ENCODE measurements at places on chromosomes 5 and 9. TPM values are rescaled to one million over a fixed set of nuclear protein-coding genes. Genes with fewer than 3 reads are reported as not detected.

- peak; percentile 41 for DNase-seq
Measured at GRCh38 chr9:38008168-38009034, 60.6 kb downstream of the SHB start.

- no peak for DNase-seq
Measured at GRCh38 chr5:5649641-5650040, 227.2 kb downstream of the ICE1 start.

GRCh38 chr9:25964239-25964638, 286.0 kb upstream of the TUSC1 start:
- no peak for DNase-seq

DNA sequence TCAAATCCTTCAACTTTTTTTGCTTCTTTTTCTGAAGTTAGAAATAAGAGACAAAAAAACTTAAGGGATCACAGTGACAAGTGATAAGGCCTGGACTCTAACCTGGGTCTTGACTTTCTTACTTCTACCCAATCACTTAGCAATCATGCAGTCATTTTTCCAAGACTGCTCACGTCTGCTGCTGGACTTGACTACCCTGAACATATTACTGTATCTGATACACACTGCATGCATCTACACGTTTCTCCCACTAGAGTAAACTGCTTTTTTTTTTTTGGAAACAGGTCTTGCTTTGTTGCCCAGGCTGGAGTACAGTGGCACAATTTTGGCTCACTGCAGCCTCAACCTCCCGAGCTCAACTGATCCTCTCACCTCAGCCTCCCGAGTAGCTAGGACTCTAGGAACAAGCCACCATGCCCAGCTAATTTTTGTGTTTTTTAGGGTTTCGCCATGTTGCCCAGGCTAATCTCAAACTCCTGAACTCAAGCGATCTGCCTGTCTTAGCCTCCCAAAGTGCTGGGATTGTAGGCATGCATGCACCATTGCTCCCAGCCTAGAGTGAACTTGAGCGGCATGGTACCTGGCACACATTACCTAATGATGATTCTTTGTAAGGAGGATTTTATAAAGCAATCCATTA, 7.4 kb downstream of the PLIN2 start:
- DNase-seq: no peak

- DNase-seq: no peak
Measured at GRCh38 chr5:151076616-151077015, 4.2 kb downstream of the TNIP1 start.

GRCh38 chr5:72662305-72662704, 154.2 kb upstream of the TNPO1 start:
- DNase-seq: no peak

DNA sequence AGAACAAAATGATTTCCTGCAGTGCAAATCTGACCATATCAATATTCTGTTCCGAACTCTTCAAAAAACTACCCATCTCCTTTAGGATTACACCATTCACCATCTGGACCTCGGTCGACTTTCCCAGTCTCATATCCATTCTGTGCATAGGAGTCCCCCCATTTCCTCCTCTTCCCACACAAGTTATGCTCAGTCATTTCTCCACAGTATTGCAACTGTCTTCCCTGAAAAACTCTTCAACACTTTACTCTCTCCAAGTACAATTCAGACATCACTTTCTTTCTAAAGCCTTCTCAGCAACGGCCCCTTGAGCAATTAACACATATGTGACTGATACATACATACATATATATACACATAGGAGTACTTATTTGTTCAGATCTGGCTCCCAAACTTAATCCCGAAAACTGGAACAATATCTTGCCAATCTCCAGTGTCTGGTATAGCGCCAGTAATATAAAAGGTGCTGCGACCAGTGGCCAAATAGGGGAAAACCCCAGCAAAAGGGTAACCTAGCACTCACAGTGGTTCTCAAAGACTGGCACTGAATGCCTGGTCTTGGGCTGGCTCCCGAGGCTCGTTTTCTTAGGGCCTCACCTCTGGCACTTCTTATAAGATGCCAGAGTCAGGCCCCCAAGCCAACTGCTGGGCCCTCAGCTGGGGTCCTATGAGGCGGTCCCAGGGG, 629 bp downstream of the ZBTB26 start:
- no peak for DNase-seq

DNA sequence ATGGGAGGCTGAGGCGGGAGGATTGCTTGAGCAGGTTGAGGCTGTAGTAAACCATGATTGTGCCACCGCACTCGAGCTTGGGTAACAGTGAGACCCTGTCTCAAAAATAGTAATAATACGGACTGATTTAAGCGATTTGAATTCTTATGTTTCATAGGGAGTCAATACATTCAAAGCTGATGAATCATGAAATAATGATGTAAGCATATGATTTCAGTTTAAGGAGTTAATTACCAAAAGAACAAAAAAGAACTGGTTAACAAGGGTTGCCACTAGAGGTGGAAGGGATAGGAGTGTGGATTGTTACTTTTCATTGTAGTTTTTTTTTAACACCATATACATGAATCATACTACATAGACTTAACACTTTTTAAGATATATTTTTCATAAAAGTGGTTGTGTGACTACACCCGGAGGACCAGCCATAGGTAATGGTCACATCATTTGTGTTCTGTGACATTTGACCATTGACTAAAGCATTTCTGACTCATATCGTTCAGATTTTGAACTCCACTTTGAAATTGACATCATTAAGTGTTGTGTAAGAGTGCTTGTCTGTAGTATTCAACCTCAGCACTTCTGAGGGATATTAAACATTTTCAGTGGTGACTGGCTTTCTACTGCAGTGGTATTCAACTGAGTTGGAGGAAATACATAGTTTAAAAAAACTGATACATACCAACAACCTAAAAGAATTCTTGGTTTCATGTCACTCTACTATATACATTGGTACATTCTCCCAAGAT, 7.0 kb downstream of the TRMT10B start:
- DNase-seq: no peak

The ZDHHC11 gene
- not detected for polyA plus RNA-seq

- DNase-seq: no peak
Measured at GRCh38 chr9:2337131-2337530, 284.5 kb upstream of the VLDLR start.

Data from immature natural killer cell (primary cell).